DMS79 (cell line): ENCODE measurements at places on chromosomes 7 and 10.

DNA sequence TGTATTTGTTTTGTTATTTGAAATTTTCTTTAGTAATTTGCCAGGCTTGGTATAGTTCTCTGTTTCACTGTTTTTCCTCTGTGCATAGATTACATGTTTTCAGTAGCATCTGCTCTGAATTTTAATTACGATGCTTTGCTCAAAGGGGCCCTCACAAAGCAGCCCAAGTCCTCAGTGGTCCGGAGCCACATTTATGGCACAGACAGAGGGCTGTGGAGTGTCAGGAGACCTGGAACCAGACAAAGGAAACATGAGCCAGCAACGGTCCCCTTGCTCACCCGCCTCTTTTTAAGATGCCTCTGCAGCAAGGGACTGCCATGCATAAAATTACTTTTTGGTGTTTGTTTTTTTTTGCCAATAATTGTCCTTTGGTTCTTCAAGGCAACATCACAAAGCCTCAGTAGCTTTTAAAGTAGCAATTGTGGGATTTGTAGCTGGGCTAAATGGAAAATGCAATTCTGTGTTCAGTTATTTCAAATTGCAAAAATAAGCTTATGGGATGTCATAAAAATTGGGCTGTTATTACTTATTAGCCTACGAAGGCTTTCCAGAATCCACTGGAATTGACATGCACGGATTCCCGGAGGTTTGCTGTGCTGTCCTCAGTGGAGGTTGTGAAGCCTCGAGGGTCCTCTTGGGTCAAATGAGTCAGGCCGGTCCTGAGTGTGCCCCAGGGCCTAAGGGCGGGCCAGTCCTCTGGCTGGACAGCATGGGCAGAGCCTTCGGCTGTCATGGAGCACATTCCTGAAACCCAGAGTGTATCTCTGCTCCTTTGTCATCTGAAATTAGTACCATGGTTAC is 422.8 kb downstream of the GLRX3 start:
- DNase-seq = no peak

DNA sequence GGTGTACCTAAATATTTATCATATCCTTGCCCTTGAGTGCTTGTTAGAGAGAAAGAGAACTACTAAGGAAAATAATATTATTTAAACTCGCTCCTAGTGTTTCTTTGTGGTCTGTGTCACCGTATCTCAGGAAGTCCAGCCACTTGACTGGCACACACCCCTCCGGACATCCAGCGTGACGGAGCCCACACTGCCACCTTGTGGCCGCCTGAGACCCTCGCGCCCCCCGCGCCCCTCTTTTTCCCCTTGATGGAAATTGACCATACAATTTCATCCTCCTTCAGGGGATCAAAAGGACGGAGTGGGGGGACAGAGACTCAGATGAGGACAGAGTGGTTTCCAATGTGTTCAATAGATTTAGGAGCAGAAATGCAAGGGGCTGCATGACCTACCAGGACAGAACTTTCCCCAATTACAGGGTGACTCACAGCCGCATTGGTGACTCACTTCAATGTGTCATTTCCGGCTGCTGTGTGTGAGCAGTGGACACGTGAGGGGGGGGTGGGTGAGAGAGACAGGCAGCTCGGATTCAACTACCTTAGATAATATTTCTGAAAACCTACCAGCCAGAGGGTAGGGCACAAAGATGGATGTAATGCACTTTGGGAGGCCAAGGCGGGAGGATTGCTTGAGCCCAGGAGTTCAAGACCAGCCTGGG is 11.4 kb downstream of the SERPINE1 start:
- DNase-seq = no peak

DNA sequence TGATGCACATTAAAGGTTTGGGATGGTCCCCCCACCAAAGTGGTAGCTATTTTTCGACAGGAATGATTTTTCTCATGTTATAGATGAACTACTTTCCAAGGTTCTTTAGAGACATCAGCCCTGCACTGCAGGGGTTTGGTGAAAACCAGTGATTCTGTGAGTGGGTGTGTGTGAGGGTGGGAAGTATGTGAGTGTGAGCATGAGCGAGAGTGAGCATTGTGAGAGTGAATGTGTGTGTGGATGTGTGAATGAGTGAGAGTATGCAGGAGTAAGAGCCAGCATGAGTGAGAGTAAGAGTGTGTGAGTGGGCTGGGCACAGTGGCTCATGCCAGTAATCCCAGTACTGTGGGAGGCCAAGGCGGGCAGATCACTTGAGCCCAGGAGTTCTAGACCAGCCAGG is 75.0 kb downstream of the GOLGA7B start:
- no peak for DNase-seq

GRCh38 chr7:120460949-120461348 is 188.0 kb downstream of the KCND2 start:
- no peak for DNase-seq

- DNase-seq = no peak
Observed at GRCh38 chr7:41699516-41699915, 3.4 kb downstream of the INHBA start.

GRCh38 chr7:142450695-142451094 is 192.8 kb upstream of the PRSS58 start:
- no peak for DNase-seq

- DNase-seq = no peak
Observed at GRCh38 chr7:24304494-24305095, 20.6 kb downstream of the NPY start.

- no peak for DNase-seq
Observed at GRCh38 chr10:42926843-42927242, 144.2 kb downstream of the BMS1 start.

GRCh38 chr7:144670218-144670617 is 165.6 kb downstream of the TPK1 start:
- no peak for DNase-seq

- no peak for DNase-seq
Observed at GRCh38 chr10:79024296-79024695, 44.5 kb upstream of the ZMIZ1 start.

GRCh38 chr10:19800161-19800560 is 16.1 kb upstream of the PLXDC2 start:
- no peak for DNase-seq

- no peak for DNase-seq
Observed at GRCh38 chr10:52984169-52984568, 211.6 kb upstream of the MBL2 start.

DNA sequence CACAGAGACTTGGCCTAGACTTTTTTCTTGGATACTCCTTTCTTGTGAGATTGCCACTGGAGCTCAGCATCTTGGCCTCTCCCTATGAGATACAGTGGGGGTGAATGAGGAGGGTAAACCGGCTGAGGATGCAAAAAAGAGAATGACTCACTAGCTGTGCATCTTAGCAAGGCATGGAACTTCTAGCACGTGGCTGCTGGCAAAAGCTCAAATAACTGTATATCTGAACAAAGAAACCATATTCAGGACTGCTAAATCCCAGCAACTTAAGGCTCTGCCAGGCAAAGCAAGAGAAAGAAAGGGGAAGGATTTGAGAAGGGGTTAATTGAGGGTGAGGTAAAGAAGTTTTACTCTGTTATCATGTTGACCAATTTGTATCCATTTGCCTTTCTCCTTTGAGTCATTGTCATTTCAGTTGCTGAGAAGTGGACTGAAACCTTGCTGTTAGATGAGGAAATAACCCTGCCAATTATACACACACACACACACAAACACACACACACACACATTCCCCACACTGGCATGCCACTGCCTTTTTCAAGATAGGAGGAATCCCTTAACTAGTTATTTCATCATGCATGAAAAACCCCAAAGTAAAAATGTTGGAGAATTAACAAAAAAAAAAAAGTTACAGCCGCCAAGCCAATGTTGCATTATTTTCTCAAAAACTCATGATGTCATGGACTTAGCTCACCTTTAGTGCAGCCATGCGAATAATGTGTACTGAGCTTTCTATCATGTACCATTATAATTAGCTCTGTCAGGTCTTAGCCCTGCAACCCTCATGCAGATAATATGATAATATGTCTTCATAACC is 997.3 kb downstream of the LRMDA start:
- DNase-seq = no peak

GRCh38 chr7:155231941-155232340 is 65.7 kb upstream of the INSIG1 start:
- no peak for DNase-seq

- no peak for DNase-seq
Observed at GRCh38 chr7:139830292-139830691, 1.2 kb downstream of the TBXAS1 start.

- no peak for DNase-seq
Observed at GRCh38 chr10:68781613-68782574, 45.4 kb upstream of the STOX1 start.

DNA sequence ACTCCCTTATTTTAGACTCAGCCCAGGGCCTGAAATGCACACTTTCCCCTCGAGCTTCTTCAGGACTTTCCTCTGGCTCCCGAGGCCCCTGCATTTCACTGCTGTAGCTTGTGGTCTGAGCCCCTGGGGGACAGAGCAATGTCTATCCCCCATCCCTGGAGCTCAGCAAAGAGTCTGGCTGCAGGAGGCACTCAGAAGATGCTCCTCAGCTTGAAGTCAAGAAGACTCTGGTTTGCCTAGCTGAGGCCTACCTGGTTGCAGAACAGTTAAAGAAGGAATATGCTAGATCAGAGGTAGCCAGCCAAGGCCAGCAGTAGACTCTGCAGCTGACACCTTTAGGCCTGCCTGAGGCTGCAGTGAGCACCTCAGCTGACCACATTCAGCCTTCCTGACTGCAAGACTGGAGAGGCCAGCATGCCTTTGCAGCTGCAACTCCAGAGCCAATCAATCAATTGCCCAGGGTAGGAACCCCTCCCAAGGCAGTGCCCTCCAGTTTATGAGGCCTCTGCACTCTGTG is 36.9 kb upstream of the IKZF1 start:
- DNase-seq = no peak

- DNase-seq = no peak
Observed at GRCh38 chr10:77152256-77152655, 485.4 kb downstream of the KCNMA1 start.

GRCh38 chr10:97895084-97895483 is 45.4 kb downstream of the GOLGA7B start:
- no peak for DNase-seq

- DNase-seq = no peak
Observed at GRCh38 chr10:92995509-92995908, 65.1 kb upstream of the CYP26C1 start.

GRCh38 chr10:132832186-132832969 is 46.4 kb upstream of the NKX6-2 start:
- DNase-seq = no peak

DNA sequence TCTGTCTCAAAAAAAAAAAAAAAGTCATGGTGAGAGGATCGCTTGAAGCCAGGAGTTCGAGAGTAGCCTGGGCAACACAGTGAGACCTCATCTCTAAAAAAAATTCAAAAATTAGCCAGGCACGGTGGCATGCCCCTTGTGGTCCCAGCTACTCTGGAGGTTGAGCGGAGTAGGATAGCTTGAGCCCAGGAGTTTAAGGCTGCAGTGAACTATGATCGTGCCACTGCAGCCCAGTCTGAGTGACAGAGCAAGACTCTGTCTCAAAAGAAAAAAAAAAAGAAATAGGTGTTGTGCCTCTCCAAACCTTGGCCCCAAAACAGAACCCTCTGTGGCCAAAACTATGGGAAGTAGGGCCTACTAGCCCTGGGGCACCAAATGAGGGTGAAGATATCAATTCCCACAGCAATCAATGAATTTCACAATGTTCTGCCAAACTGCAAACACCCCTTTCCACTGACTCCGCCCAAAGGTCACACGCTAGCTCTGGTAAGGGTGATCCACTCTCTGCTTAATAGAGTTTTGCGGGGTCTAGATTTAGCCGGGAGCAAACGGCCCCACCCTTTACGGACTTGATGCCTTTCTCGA is 16.9 kb downstream of the SSC4D start:
- DNase-seq = no peak

DNA sequence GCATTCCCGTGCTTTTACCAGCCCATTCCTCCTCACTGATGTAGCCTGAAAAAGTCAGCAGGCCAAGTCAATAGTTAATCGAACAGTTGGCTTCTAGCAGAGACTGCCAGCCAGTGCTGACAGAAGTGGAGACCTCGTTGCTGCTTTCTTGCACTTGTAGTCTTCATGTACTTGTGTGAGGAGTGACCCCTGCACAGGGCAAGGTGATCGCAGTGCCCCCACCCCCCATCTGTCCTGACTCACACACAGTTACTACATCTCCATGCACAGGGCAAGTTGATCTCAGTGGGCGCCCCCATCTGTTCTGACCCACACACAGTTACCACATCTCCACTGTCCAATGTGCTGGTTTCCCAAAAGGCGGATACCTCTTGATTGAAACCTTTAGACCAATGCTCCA is 34.2 kb downstream of the C10orf71 start:
- no peak for DNase-seq

DNA sequence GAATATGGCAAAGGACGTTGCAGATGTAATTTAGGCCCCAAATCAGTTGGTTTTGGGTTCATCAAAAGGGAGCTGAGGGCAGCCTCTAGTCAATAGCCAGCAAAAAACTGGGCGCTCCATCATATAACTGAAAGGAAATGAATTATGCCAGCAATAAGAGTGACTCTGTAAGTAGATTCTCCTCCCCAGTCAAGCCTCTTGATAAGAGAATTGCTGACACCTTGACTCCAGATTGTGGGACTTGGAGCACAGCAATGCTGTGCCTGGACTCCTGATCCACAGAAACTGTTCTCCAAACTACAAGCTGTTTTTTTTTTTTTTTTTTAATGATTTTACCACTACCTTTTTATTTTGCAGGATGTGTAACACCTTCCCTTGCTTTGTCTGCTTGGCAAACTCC is 25.5 kb downstream of the ZFAND4 start:
- DNase-seq = no peak
